MG63 (cell line): ENCODE measurements at places on chromosomes 13 and 19. TPM values are rescaled to one million over a fixed set of nuclear protein-coding genes. Genes with fewer than 3 reads are reported as not detected.
A peak's percentile ranks its signal among the peaks of the same experiment; 100 is the strongest.

GRCh38 chr13:50842990-50843256, 569 bp downstream of the DLEU7 start:
- no peak for DNase-seq

DNA sequence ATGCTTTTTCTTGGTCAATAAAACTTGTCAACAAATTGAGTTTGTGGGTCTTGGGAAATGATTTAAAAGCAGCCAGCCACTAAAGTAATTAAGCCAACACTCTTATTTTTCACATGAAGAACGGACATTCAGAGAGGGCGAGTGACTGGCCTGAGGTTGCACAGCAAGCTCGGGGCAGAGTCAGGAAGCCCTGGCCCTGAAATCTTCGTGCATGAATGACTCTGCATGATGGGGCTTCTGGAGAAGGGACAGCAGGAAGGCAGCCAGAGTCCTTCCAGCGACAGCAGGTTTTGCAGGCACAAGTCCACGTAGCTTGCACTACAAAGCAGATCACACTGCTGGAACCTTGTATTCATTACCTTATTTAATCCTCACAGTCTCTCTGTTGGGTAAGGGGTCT, 232.5 kb downstream of the ZNF536 start:
- no peak for DNase-seq

DNA sequence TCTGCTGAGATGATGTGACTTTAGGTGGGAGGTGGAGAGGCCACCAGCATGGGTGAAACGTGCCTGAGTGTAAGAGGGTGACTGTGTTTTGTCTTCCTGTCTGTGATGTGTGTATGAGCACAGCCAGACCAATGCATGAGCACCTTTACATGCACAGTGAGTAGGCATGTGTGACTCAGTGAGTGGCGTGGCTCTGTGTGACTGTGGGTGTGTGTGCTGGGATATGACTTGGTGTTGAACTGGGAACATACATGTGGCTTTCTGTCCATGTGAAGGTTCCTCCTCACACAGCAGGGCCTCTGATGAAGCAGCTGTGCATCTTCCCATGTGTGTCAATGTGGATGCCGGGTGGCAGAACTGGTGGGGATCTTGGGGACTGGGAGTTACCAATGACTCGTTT, 19.9 kb upstream of the LGALS13 start:
- no peak for DNase-seq

GRCh38 chr13:26867451-26868091, 107.0 kb upstream of the GPR12 start:
- peak; percentile 7 for DNase-seq

DNA sequence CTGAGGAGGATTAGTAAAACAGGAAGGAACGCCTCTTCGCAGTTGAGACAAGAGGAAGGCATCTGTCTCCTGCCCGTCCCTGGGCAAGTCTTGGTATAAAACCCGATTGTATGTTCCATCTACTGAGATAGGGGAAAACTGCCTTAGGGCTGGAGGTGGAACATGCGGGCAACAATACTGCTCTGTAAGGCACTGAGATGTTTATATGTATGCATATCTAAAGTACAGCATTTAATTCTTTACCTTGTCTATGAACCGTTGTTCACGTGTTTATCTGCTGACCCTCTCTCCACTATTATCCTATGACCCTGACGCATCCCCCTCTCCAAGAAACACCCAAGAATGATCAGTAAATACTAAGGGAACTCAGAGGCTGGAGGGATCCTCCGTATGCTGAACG, 722 bp upstream of the TIMM50 start:
- DNase-seq: no peak

DNA sequence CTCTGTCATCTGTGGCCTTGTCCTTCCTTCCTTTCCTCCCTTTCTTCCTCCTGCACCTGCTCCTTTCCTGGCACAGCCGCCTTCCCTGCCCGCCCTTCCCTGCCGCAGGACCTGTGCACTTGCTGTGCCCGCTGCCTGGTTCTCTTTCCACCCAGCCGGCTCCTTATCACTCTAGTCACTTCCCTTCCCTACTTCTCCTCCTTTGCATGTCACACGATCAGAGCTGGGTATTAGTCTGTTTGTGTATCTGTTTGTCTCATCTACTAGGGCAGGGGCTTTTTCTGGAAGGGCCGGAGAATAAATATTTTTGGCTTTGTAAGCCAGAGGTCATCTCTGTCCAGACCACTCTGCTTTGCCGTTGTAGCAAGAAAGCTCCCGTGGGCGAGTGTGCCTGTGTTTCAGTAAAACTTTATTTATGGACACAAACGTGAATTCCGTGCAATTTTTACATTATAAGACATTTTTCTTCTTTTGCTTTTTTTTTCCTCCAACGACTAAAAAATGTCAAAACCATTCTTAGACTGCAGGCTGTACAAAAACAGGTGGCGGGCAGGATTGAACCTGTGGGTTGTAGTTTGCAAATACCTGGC, 6.1 kb downstream of the KDM4B start:
- DNase-seq: no peak

- no peak for DNase-seq
These were observed 223.6 kb downstream of the GPC6 start for GRCh38 chr13:93450191-93450621.

DNA sequence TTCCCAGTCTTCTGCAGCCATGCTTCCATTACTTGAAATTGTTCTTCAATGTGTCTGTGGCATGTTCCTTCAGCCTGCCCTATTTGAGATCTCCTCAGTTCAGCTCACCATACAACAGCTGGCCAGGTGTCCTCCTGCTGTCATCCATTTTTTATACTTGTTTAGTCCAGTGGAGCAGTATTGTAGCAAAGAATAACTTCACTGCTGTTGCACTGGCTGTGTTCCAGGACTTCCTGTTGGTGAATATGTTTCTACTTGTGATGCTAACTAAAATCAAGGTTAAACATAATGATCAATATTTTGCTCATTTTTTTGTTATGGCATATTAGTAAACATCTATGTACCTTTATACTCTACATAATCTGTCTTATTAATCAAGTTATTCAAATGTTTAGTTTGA, 1394.1 kb downstream of the PCDH9 start:
- DNase-seq: no peak

GRCh38 chr13:21738630-21739029, 67.8 kb downstream of the FGF9 start:
- DNase-seq: no peak

- no peak for DNase-seq
These were observed 3.9 kb upstream of the CCNE1 start for GRCh38 chr19:29807870-29808405.

GRCh38 chr13:39684531-39685137, 29.2 kb downstream of the COG6 start:
- no peak for DNase-seq

DNA sequence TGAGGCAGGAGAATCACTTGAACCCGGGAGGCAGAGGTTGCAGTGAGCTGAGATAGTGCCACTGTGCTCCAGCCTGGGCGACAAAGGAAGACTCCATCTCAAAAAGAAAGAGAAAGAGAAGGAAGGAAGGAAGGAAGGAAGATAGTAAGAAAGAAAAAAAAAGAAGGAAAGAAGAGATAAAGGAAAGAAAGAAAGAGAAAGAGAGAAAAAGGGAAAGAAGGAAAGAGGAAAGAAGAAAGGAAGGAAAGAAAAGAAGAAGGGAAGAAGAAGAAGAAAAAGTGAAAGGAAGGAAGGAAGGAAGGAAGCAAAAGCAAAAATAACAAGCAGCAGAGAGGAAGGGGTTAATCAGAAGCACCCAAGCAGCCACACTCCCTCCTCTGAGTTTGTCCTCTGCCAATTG, 32.1 kb downstream of the NWD1 start:
- no peak for DNase-seq

- DNase-seq: peak; percentile 9
These were observed 885 bp downstream of the MLNR start for GRCh38 chr13:49220856-49221589.

GRCh38 chr19:48780631-48781391, 25.5 kb downstream of the FGF21 start:
- DNase-seq: no peak

DNA sequence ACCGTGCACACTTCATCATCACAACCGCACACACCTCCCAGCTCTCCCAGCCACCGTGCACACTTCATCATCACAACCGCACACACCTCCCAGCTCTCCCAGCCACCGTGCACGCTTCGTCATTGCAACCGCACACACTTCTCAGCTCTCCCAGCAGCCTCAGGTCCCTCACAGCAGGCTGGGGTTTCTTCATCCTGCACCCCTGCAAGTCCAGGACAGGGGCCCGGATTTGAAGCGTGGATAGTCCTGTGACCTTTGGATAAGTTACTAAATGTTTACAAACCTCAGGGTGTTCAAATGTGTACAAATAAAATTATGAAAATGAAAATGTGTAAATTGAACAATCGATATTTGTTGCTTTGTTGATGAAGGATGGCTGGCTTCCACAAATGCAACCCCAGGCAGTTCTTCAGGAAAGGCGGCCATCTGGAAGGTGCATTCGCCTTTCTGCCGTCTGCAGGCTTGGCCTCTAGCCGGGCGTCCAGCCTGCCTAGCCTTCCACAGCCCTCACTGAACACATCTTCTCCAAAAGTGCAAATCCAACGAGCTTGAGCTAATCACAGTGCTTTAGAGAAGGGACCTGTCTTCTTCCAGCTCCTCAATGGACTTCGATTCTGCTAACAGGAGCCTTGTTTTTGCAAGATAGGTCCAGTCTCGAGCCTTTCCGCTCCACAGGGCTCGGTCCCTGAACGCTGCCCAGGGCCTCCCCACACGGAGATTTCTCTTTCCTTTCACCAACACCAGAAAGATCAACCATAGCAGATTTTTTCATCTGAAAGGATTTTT, 74.2 kb downstream of the SPACA7 start:
- no peak for DNase-seq

DNA sequence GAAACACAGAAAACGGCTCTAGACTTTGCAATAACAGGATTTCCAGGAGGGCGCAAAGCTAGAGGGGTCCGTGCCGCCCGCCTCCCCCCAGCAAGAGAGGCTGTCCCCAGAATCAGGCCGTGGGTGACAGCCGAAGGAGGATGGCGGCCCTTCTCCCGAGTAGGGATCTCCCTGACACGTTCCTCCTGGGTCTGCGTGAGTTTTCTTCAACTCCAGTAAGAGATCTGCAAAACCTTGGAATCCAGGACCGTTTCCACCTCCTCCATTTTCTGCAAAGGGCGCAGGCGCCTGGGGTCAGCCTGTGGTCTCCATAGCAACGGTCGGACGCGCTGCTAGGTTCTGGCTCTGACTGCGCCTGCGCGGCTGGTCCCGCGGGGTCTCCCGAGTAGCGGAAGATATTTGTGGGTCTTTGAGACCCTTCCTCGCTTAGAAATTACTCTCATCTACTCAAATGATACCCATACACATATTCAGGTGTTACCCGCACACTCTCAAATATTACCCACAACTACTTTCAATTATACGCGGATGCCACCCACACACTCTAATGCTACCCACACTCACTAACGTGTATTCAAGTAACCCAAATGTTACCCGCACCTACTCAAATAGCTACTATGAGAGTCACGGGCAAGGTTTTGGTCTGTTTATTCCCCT, 2.1 kb downstream of the PNMA8C start:
- peak; percentile 43 for DNase-seq

DNA sequence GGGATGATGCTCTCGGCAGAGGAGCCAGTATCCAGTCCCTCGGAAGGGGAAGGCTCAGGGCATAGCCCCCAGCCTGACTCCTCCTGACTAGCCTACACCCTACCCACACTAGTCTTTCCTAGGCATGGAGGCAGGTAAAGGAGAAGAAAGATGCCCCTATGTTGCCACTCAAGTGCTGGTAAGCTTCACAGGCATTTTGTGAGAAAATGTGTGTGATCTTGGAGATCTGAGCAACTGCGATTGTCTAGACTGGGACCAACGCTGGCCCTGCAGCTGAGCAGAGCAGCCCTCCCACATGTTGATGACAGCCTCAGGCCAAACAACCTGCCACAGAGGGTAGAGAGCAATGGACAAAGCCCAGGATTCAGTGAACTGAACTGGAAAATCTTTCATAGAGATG, 11.7 kb upstream of the ATP12A start:
- DNase-seq: no peak

GRCh38 chr19:34712395-34713261, 21.4 kb upstream of the ZNF181 start:
- DNase-seq: peak; percentile 36

- DNase-seq: no peak
These were observed 31.3 kb upstream of the USE1 start for GRCh38 chr19:17183858-17184321.

DNA sequence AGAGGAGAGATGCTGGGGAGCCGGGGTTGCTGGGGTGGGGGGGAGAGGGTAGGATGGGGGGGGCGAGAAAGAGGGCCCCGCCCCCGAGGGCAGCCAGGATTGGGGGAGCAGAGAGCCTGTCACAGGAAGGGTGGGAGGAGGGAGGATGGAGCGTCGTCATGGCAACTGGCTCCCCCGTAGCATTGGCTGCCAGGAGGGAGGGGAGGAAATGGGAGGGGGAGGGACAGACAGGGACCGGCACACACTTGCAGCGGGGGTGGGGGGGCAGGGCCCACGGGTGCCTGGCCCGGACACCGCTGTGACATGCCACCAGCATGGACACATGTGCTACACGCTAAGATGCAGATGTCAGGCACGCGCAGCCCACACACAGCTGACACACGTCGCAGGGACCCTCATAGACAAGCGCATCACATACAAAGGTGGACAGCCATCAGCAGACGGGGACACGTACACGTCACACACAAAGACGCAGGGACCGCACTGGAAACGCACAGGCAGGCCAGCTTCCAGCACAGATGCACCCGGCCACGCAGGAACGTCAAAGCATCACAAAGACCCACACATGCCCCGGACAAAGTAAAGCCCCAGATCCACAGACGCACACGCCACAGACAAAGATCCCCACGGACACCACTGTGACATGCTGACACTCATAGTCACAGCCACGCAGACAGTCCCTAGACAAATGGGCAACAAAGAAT, at the start of gene LMTK3:
LMTK3 (minus strand) TSS at position 36 of the 704 bp plus-strand sequence. CDS start 259 bp downstream, outside the sequence.
- DNase-seq: no peak

- DNase-seq: no peak
These were observed 17.5 kb downstream of the TMEM143 start for GRCh38 chr19:48346191-48346590.

DNA sequence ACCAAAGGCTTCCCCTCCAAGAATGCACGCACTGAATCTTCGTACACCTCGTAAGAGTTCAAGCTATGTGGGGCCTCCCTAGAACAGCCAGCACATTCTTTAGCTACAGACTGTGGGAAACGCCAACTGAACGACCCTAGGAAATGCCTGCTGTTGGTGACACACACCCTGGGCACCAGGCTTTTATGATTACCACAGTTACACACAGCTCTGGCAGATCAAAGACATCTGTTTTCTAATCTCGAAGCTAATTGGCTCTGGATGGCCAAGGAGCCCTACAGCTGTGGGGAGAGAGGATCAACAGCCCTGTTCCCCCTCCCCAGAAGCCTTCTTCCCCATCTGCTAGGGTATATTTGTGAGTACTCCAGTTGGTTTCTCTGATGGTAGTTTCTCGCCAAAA, 123.0 kb downstream of the COL4A1 start:
- no peak for DNase-seq

NCAN gene
- 0.07 and 0.79 TPM in 2 replicates for total RNA-seq

ERF gene
- 78.3 and 168 TPM in 2 replicates for total RNA-seq

GRIK5 gene
- total RNA-seq: not detected in 2 replicates

KCNN4 gene
- 5.0 and 6.1 TPM in 2 replicates for total RNA-seq

C19orf47 gene
- total RNA-seq: 27.0 and 37.3 TPM in 2 replicates

SIGLEC9 gene
- not detected in 2 replicates for total RNA-seq

KLK8 gene
- total RNA-seq: not detected in 2 replicates
